ENCODE measurements at places on chromosomes 12 and 14. TPM values are rescaled to one million over a fixed set of nuclear protein-coding genes. Genes with fewer than 3 reads are reported as not detected.

GRCh38 chr12:6452944-6453630, 1.2 kb downstream of the TAPBPL start:
- no peak overlapping the region for H3K4me3 ChIP-seq
- H3K36me3 ChIP-seq, result no peaks in the 10 kb centered on the region
- no peak for DNase-seq
- H3K27me3 ChIP-seq, result no peaks in the 10 kb centered on the region

DNA sequence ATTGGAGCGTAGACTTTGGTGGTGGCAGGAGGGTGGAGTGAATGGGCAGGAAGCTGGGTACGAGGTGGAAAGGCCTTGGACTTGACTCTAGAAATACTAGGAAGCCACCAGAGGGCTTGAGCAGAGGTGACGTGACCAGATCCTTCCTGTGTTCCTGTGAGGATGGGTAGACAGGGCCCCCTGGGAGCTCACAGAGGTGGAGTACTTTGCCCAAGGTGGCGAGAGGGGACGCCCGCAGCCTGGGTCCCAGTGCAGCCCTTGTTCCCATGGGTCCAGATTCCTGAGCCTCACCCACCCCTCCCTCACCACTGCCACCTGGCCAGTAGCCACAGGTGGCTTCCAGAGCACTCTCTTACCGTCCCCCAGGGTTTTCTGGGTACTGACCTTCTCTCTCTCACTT, 89.8 kb downstream of the KIF26A start:
- DNase-seq, result no peak
- no peak overlapping the region for H3K4me3 ChIP-seq
- H3K27me3 ChIP-seq, result no peaks in the 10 kb centered on the region
- no peak overlapping the region for H3K27ac ChIP-seq

- H3K4me3 ChIP-seq, result no peak overlapping the region
- no peaks in the 10 kb centered on the region for H3K36me3 ChIP-seq
- no peak overlapping the region for H3K27ac ChIP-seq
- H3K27me3 ChIP-seq, result no peaks in the 10 kb centered on the region
Observed at GRCh38 chr12:11667171-11667570, 17.7 kb downstream of the ETV6 start.

The OR10A7 gene
- polyA plus RNA-seq, result not detected

GRCh38 chr12:1605129-1606020, 11.0 kb upstream of the FBXL14 start:
- H3K27ac ChIP-seq, result no peak overlapping the region
- H3K36me3 ChIP-seq, result no peaks in the 10 kb centered on the region
- peaks cover 7% of the 10 kb centered on the region for H3K4me1 ChIP-seq
- H3K27me3 ChIP-seq, result peaks cover 16% of the 10 kb centered on the region
- peak overlapping the region; percentile 56 for H3K4me3 ChIP-seq
- DNase-seq, result no peak

The GLIPR1L2 gene
- 0.24 TPM for polyA plus RNA-seq

The SSTR1 gene
- 0.82 TPM for polyA plus RNA-seq

DNA sequence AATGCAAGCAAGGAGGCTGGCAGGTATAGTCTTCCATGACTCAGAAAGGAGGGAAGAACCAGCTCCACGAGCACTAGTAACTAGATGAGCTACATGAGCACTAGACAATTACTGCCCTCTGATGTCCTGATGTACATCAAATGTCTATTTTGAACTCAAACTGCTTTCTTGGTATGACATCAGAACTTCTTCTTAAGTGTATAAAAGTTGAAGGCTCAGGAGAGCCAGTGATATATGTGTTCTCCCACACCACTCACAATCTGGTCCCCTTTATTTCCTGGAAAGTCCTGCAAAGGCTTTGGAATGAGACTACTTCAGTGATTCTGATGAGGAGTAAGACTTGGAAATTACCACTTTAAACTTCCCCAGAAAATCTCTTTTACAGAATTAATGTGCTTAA, 18.5 kb upstream of the DHRS7 start:
- no peaks in the 10 kb centered on the region for H3K4me1 ChIP-seq
- H3K36me3 ChIP-seq, result no peaks in the 10 kb centered on the region
- no peaks in the 10 kb centered on the region for H3K27me3 ChIP-seq
- no peak for DNase-seq
- no peak overlapping the region for H3K27ac ChIP-seq
- peak overlapping the region; percentile 42 for H3K4me3 ChIP-seq

GRCh38 chr14:104746071-104746545, 6.8 kb upstream of the SIVA1 start:
- no peak overlapping the region for H3K27ac ChIP-seq
- H3K27me3 ChIP-seq, result no peaks in the 10 kb centered on the region

DNA sequence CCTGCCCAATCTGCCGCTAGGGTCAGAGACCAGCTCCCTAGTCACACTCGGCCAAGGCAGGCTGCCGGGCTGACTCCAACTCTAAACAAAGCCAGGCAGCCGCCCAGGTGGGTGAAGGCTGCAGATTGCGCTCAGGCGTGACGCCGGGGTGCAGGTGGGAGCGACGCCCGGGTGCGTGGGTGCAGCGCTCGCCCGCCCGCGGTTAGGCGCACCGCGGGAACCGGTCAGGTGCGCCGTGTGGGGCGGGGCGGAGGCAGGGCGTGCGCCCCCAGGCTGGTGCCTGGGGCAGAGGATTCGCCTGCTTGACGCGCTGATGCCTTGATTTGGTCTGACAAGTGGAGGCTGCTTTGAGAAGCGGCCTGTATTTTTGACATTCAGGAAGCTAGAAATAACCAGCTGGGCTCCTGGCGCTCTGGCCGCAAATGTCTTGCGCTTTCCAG, 126.7 kb upstream of the HIF1A start:
- peaks cover 12% of the 10 kb centered on the region for H3K4me1 ChIP-seq
- no peak for DNase-seq
- H3K4me3 ChIP-seq, result peak overlapping the region; percentile 59
- no peak overlapping the region for H3K27ac ChIP-seq
- H3K27me3 ChIP-seq, result no peaks in the 10 kb centered on the region

DNA sequence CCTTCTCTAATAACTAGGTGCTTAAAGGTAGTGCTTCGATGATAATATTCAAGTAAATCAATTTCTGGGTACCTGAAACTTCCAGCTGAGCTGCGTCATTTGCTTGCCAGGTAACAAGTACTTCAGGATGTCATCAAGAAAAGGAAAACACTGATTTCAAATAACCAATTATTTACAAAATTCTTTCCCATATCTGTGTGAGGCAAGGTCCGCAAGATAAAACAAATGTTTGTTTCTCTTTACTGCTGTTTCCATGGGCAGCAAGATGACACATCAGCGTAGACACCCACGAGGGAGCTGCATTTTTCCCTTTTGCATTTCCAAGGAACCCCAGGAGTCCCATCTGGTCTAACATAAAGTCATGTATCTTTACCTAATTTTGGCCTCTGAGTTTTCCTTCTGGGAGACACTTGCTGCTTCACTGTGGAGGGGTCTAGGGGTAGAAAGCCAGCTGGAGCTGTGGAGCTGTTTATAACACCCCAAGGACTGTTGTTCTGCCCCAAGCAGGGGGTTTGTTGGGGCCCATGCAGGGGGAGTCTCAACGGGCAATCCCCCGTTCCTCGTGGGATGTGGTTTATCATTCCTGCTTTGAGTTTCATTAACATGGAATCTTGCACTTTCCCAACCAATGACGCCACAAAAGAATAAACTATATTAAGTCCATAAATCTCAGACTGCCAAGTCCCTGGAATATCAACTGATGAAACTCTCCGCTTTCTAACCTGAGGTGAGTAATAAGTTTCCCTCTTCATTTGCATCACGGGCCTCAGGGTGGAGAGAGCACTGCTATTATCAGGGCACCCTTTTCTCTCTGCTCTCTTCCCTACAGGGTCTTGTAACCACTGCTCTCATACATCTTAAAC, 112.8 kb upstream of the PELI2 start:
- H3K27ac ChIP-seq, result no peak overlapping the region
- no peak overlapping the region for H3K4me3 ChIP-seq

GRCh38 chr14:102914474-102915291, 7.8 kb upstream of the AMN start:
- no peaks in the 10 kb centered on the region for H3K4me1 ChIP-seq
- no peaks in the 10 kb centered on the region for H3K36me3 ChIP-seq
- H3K27me3 ChIP-seq, result no peaks in the 10 kb centered on the region

- H3K27me3 ChIP-seq, result no peaks in the 10 kb centered on the region
- DNase-seq, result no peak
- peak overlapping the region; percentile 83 for H3K27ac ChIP-seq
- H3K4me1 ChIP-seq, result peaks cover 6% of the 10 kb centered on the region
Observed at GRCh38 chr12:21502164-21502496, 541 bp downstream of the GOLT1B start.

The PARP11 gene
- 4.2 TPM for polyA plus RNA-seq

The COL2A1 gene
- 8.8 TPM for polyA plus RNA-seq

- no peak overlapping the region for H3K4me3 ChIP-seq
- no peaks in the 10 kb centered on the region for H3K36me3 ChIP-seq
Observed at GRCh38 chr12:3172124-3173007, 95.2 kb downstream of the TSPAN9 start.

DNA sequence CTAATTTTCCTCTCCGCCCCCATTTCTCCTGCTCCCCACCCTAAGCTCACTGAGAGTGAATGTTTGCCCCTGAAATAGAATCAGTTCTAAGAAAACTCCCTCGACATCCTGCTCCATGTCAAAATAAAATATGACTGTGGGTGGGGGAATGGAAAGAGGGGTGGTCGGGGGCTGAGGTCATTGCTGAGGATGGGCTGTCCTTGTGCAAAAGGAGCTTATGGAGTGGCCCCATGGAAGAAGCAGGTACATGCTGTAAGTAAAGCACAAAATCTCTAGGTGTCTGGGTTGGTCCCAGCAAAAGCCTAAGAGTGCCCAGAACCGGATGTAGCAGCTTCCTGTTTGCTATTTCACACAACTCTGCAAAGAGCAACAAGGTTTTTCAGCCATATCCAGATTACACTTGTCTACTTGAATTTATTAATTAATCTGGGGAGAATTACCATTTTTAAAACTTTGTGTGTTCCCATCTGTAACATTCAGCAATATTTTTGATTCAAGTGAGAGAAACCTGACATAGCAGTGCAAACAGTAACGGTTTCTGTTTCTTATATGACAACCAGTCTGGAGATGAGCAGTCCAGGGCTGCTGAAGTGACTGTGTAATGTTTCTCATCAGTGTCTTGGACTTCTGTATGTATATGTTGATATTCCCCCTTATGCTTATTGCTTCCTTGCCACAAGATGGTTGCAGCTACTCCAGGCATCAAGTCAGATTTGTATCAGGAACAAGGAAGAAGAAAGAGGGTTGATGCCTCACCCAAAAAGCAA, 40.4 kb upstream of the GZMB start:
- no peak overlapping the region for H3K4me3 ChIP-seq
- H3K4me1 ChIP-seq, result no peaks in the 10 kb centered on the region
- H3K36me3 ChIP-seq, result no peaks in the 10 kb centered on the region
- no peak for DNase-seq
- no peaks in the 10 kb centered on the region for H3K27me3 ChIP-seq
- no peak overlapping the region for H3K27ac ChIP-seq
